NCI-H774 (cell line): ENCODE measurements at places on chromosomes 12 and 14.
A peak's percentile ranks its signal among the peaks of the same experiment; 100 is the strongest.

GRCh38 chr12:94603434-94604365, 46.7 kb downstream of the TMCC3 start:
- DNase-seq = no peak

- no peak for DNase-seq
Observed at GRCh38 chr14:95316821-95317220, 2.9 kb downstream of the CLMN start.

- DNase-seq = peak; percentile 19
Observed at GRCh38 chr12:103994235-103994634, 28.6 kb downstream of the TDG start.

DNA sequence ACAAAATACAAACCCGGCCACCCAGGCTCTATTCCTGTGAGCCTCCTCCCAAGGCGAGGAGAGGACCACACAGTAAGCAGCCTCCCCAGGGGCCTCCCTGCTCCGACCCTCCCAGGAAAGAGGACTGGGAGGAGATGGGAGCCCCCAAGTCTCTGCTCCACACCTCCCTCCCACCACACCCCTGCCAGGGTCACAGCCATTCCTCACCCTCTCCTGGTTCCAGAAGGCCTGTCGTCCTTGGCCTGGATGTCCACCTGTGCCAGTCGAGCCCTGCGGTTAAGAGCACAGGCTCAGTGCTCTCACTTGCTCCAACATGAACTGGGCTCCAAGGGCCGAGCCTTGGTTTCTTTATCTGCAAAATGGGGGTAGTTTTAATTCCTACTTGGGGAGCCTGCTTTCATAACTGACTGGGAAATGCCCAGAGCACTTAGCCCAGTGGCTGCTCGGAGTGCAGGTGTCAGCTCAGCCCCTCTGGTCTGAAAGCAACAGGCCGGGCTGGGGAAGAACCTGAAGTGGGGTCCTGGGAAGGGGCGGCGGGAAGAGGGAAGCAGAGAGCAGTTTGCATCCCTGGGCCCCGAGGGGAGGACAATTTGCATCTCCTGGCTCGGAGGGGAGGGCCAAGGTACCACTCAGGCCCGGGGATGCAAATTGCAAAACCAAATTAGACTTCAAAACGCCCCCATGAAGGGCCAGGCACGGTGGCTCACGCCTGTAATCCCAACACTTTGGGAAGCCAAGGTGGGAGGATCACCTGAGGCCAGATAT, 23.6 kb downstream of the TCHP start:
- no peak for DNase-seq

GRCh38 chr14:102568115-102568614, 24.3 kb upstream of the RCOR1 start:
- peak; percentile 26 for DNase-seq

GRCh38 chr12:22881878-22882385, 257.0 kb downstream of the ETNK1 start:
- no peak for DNase-seq

GRCh38 chr12:124767066-124767821, 96.4 kb downstream of the SCARB1 start:
- peak; percentile 52 for DNase-seq

DNA sequence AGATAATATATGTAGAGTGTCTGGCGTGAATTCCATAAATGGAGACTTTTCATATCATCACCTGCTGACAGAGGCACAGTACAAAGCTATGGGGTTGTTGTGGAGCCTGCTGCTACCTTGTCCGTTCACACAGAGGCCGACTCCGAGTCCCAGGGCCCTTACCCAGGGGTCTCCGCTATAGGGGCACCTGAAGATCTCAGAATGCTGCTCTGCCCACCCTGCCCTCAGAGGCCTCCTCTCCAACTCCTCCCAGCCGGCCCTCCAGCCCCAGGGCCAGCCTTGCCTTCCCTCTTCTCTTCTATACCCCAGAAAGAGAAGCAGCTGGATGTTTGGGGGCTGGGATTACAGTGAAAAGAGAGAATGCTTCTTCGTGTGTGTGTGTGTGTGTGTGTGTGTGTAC, 21.3 kb downstream of the NCKAP5L start:
- DNase-seq = no peak

GRCh38 chr12:111362687-111363475, 6.0 kb downstream of the PHETA1 start:
- DNase-seq = no peak

GRCh38 chr14:57413849-57414248, 23.5 kb downstream of the NAA30 start:
- no peak for DNase-seq

DNA sequence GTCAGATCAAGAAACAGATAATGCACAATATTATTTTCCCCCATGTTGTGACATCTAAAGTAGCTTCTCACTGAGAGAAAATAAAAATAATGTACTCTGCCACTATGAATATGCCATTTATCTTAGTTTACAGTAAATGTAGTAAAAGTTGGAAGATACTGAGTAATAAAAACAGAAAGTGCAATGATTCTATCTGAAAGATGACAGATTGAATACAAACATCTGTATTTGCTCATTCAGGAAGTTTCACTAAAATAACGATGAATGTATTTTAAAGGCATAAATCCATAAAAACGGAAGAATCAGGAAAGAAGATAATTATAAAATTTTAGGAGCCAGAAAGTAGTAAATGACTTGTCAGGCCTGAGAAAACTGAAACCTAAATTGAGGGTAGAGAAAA, 18.2 kb downstream of the SLC35F4 start:
- DNase-seq = no peak

- no peak for DNase-seq
Observed at GRCh38 chr14:99874306-99874705, 81.1 kb downstream of the EML1 start.

DNA sequence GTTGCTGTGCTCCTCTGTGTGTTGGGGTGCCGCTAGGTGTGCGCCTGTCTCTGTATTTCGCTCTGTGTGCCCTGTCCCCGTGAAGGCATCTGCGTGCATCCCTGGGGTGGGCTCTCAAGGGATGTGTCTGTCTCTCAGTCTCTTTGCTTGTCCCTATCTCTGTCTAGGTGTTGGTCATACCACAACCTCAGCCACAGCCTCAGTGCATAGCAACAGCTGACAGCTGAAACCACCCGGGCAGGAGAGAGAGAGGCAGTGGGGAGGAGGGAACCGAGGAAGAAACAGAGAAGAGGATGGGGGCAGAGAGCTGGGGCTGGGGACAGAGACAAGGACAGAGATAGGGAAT, 953 bp upstream of the NXPH4 start:
- no peak for DNase-seq

DNA sequence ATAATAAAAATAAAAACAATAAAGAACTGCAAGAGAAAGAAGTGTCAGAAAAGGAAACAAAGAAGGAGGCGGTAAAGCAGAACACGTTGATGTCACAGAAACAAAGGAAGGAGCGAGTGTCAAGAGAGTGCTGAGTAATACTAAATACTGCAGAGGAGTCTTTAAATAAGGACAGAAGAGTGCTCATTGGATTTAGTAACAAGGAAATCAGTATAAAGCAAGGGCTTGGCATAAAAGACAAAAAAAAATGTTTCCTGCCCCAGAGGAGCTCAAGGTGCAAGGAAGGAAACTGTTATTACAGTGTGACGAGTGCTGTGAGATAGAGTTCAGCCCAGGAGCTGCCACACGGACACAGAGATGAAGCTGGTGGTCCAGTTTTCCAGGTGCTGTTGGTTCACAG, 8.4 kb upstream of the TUBA1A start:
- DNase-seq = no peak

DNA sequence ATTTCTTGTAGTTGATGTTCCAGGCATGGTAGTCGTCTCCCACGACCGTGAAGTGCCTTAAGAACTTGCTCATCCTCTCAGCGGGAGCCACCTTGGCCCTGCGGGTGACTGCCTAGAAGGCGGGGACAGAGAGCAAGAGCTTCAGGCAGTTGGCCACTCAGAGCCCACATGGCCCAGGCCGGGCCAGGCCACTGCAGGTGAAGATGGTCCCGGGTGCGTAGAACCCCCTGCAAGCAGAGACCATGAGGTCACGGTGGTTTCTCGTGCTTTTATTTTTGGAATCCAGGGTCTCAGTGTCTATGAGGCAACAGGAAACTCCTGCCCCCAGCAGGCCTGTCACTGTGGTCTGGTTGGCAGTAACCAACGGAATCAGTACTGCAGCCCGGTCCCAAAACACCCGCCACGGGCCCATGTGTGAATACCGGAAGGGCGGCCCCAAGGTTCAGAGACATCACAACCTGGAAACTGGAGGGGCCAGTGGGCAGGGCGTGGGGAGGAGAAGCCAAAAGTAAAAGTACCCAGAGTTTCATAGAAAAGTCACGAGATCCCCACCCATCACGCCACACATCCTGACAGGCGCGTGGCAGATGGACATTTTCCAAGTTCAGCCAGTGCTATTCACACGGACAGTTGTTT, 27.5 kb downstream of the HVCN1 start:
- no peak for DNase-seq

- DNase-seq = no peak
Observed at GRCh38 chr12:101297661-101298060, 17.8 kb downstream of the UTP20 start.

DNA sequence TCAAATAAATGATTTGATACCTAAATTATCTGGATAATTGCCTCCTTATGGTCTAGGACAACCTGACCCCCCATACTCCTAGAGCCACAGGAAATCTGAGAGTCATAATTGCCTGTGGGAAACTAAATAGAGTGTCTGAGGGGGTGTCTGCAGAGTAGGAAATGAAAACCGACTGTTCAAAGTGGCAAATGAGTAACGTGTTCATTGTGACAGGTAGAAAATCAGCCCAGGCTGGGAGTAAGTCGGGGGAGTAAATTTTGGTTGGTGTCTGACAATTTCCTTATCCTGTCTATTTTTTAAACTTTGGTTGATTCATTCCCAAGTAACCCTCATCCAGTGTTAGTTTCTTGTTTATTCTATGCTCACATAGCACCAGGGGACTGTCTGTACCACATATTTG, 51.6 kb upstream of the HOXC13 start:
- no peak for DNase-seq
